ENCODE measurements at places on chromosomes 12 and 14.

DNA sequence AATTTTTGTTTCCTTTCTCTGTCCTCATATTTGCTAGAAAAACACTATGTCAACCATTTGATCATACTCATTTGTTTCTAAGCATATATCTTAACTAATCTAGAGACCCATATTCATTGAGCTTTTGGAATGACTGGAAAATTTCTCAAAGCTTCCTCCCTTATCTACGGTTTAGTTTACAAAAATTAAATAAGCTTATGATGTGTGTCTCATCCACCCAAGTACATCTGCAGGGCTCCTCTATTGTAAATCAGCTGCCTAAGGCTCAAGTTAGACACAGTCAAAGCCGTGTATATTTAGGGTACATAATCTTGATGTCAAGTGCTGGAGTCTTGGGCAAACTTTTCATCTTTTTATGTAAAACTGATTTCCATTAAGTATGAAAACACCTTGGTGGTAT is 370.5 kb downstream of the DIO2 start:
- DNase-seq = no peak

- no peak for DNase-seq
Observed at GRCh38 chr14:72909163-72909562, 15.3 kb upstream of the DPF3 start.

- no peak for DNase-seq
Observed at GRCh38 chr14:64826333-64826732, 53.4 kb downstream of the SPTB start.

GRCh38 chr14:34750670-34751069 is 36.3 kb upstream of the CFL2 start:
- no peak for DNase-seq

GRCh38 chr14:59997449-59997848 is 77.5 kb downstream of the LRRC9 start:
- no peak for DNase-seq

GRCh38 chr14:24806061-24806678 is 172.2 kb upstream of the GZMB start:
- DNase-seq = peak; percentile 19

DNA sequence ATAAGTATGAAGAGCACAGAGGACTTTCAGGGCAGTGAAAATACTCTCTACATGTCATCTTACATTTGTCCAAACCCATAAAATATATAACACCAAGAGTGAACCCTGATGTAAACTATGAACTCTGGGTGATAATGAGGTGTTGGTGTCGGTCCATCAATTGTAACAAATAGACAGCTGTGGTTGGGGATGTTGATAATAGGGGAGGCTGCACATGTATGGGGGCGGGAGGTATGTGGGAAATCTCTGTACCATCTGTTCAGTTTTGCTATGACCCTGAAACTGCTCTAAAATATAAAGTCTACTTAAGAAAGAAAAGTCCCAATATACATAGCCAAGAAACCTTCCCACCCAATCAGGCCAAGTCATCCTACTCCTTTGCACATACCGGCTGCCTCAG is 88.5 kb downstream of the GPR135 start:
- DNase-seq = no peak

GRCh38 chr12:30925607-30926242 is 823 bp upstream of the TSPAN11 start:
- no peak for DNase-seq

- DNase-seq = no peak
Observed at GRCh38 chr12:22858849-22859570, 234.0 kb downstream of the ETNK1 start.

DNA sequence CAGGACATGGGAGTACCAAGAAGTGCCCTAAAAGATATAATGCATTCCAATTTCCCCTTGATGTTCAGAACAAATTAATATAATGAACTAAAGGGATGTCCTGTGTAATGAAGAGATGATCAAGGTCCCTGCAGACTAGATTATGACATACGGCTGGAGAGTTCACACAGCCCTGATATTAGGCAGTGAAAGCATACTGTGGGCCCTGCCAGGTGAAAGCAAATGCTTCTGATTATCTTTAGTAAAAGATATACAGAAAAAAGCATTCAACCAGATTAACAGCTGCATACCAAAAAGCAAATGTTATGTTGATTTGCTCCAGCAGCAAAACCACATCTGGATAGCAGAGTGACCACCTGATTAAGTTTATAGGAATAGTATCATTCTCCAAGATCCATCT is 12.1 kb downstream of the HIGD1C start:
- no peak for DNase-seq

Measured in activated CD4-positive, alpha-beta T cell treated with anti-CD3 and anti-CD28 coated beads for 24 hours (primary cell).